Neural cell (in vitro differentiated cells): ENCODE measurements at places on chromosomes 7 and 10. TPM values are rescaled to one million over a fixed set of nuclear protein-coding genes. Genes with fewer than 3 reads are reported as not detected.

The MEIG1 gene
- polyA plus RNA-seq, result 2.0 TPM in 1 of 2 replicates, not detected in the other

The GRM8 gene
- 1.5 TPM in 2 replicates for polyA plus RNA-seq

The DYDC1 gene
- polyA plus RNA-seq, result not detected in 2 replicates

The CYP2C19 gene
- polyA plus RNA-seq, result 0.16 TPM in 1 of 2 replicates, not detected in the other

The EGR2 gene
- polyA plus RNA-seq, result 0.46 and 1.7 TPM in 2 replicates

The PTF1A gene
- not detected in 2 replicates for polyA plus RNA-seq

The LRRC61 gene
- 1.2 and 5.0 TPM in 2 replicates for polyA plus RNA-seq

The TAS2R60 gene
- not detected in 2 replicates for polyA plus RNA-seq

The CPN1 gene
- polyA plus RNA-seq, result not detected in 2 replicates

The TNRC18 gene
- 23.6 and 28.6 TPM in 2 replicates for polyA plus RNA-seq

The CYP3A5 gene
- not detected in 2 replicates for polyA plus RNA-seq

The NET1 gene
- polyA plus RNA-seq, result 6.2 and 8.0 TPM in 2 replicates

The TBXAS1 gene
- 0.93 and 2.8 TPM in 2 replicates for polyA plus RNA-seq

The PLPP4 gene
- polyA plus RNA-seq, result 4.4 and 8.3 TPM in 2 replicates

The ANKRD30A gene
- polyA plus RNA-seq, result not detected in 2 replicates

The AKR1D1 gene
- not detected in 2 replicates for polyA plus RNA-seq

The KIF20B gene
- polyA plus RNA-seq, result 2.4 and 3.9 TPM in 2 replicates

The CLEC5A gene
- polyA plus RNA-seq, result not detected in 2 replicates

The NKX1-2 gene
- 0.16 and 0.19 TPM in 2 replicates for polyA plus RNA-seq

The NPSR1 gene
- not detected in 2 replicates for polyA plus RNA-seq

The HOXA3 gene
- not detected in 2 replicates for polyA plus RNA-seq

The PCDH15 gene
- 1.2 and 1.6 TPM in 2 replicates for polyA plus RNA-seq

The PLEKHS1 gene
- polyA plus RNA-seq, result not detected in 2 replicates

The VIPR2 gene
- 0.51 and 1.0 TPM in 2 replicates for polyA plus RNA-seq

The TCAF2 gene
- polyA plus RNA-seq, result 0.08 and 0.28 TPM in 2 replicates

The GPR85 gene
- 85.5 and 89.4 TPM in 2 replicates for polyA plus RNA-seq

The MINDY3 gene
- polyA plus RNA-seq, result 43.8 and 56.5 TPM in 2 replicates

The KCP gene
- polyA plus RNA-seq, result 0.31 and 0.54 TPM in 2 replicates

The TMEM273 gene
- polyA plus RNA-seq, result not detected in 2 replicates

The CYP51A1 gene
- polyA plus RNA-seq, result 118 and 137 TPM in 2 replicates

The ZNF365 gene
- 1.9 and 3.1 TPM in 2 replicates for polyA plus RNA-seq

The C10orf67 gene
- polyA plus RNA-seq, result 0.48 and 3.8 TPM in 2 replicates

The GHRHR gene
- not detected in 2 replicates for polyA plus RNA-seq

The IL15RA gene
- not detected in 2 replicates for polyA plus RNA-seq

The BAMBI gene
- 0.54 and 1.6 TPM in 2 replicates for polyA plus RNA-seq

The CPA2 gene
- polyA plus RNA-seq, result 0.41 TPM in 1 of 2 replicates, not detected in the other

The NUTM2E gene
- polyA plus RNA-seq, result 0.40 TPM in 1 of 2 replicates, not detected in the other

The SLC18A2 gene
- polyA plus RNA-seq, result 0.05 and 0.24 TPM in 2 replicates

The WEE2 gene
- polyA plus RNA-seq, result 0.34 and 0.63 TPM in 2 replicates

The ACTL6B gene
- 339 and 389 TPM in 2 replicates for polyA plus RNA-seq
